ENCODE measurements at places on chromosomes 2 and 18.
A peak's percentile ranks its signal among the peaks of the same experiment; 100 is the strongest.

- H3K27me3 ChIP-seq = no peaks in the 10 kb centered on the region
- H3K27ac ChIP-seq = peak overlapping the region; percentile 80
- peaks cover 7% of the 10 kb centered on the region for H3K36me3 ChIP-seq
These were observed 1.9 kb downstream of the CHPF start for GRCh38 chr2:219541611-219542180.

DNA sequence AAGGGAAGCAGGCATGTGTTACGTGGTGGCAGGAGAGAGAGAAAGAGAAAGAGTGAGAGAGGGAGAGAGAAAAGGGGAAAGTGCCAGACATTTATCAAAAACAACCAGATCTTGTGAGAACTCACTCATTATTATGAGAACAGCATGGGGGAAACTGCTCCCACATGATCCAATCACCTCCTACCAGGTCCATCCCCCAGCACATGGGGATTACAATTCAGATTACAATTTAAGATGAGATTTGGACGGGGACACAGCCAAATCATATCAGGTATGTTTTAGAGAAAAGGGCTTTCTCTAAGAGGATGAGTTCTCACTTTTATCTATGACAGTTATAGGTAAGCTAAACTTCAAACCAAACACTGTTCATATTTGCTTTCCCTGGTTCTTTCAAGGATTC, 597.3 kb upstream of the PIK3C3 start:
- H3K36me3 ChIP-seq = no peaks in the 10 kb centered on the region
- no peaks in the 10 kb centered on the region for H3K27me3 ChIP-seq
- no peaks in the 10 kb centered on the region for H3K4me1 ChIP-seq
- no peak overlapping the region for H3K4me3 ChIP-seq
- no peak for DNase-seq

- H3K27me3 ChIP-seq = peaks cover 26% of the 10 kb centered on the region
- no peak overlapping the region for H3K4me3 ChIP-seq
- H3K36me3 ChIP-seq = peaks cover 3% of the 10 kb centered on the region
- no peak for DNase-seq
These were observed 17.6 kb upstream of the GRP start for GRCh38 chr18:59202258-59202820.

DNA sequence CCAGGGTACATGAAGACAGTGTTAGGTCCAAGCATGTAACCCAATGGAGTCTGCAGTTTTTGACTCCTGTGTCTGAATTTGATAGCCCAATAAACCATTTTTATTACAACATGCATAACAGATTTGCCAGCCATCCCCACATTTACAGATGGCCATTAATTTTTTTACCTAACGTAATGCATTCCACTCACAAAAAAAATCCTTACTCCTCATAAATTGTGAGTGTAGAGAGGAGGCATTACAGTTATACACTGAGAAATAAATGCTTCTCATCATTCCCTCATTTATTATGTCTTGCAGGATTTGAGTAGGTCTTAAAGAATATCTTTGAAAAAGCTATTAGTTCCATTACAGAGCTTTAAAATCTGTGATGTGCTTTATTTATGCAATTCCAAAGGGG, 193.8 kb downstream of the CMPK2 start:
- DNase-seq = no peak
- H3K27ac ChIP-seq = no peak overlapping the region
- peaks cover 39% of the 10 kb centered on the region for H3K27me3 ChIP-seq
- no peak overlapping the region for H3K4me3 ChIP-seq

GRCh38 chr2:2291500-2292260, 39.4 kb downstream of the MYT1L start:
- no peaks in the 10 kb centered on the region for H3K27me3 ChIP-seq
- DNase-seq = no peak
- H3K4me3 ChIP-seq = no peak overlapping the region
- peaks cover under 1% of the 10 kb centered on the region for H3K36me3 ChIP-seq

GRCh38 chr2:130336877-130337734, 5.6 kb upstream of the IMP4 start:
- peak; percentile 36 for DNase-seq
- H3K4me1 ChIP-seq = peaks cover 22% of the 10 kb centered on the region
- peak overlapping the region; percentile 91 for H3K27ac ChIP-seq
- peaks cover 4% of the 10 kb centered on the region for H3K27me3 ChIP-seq
- H3K36me3 ChIP-seq = peaks cover 24% of the 10 kb centered on the region

DNA sequence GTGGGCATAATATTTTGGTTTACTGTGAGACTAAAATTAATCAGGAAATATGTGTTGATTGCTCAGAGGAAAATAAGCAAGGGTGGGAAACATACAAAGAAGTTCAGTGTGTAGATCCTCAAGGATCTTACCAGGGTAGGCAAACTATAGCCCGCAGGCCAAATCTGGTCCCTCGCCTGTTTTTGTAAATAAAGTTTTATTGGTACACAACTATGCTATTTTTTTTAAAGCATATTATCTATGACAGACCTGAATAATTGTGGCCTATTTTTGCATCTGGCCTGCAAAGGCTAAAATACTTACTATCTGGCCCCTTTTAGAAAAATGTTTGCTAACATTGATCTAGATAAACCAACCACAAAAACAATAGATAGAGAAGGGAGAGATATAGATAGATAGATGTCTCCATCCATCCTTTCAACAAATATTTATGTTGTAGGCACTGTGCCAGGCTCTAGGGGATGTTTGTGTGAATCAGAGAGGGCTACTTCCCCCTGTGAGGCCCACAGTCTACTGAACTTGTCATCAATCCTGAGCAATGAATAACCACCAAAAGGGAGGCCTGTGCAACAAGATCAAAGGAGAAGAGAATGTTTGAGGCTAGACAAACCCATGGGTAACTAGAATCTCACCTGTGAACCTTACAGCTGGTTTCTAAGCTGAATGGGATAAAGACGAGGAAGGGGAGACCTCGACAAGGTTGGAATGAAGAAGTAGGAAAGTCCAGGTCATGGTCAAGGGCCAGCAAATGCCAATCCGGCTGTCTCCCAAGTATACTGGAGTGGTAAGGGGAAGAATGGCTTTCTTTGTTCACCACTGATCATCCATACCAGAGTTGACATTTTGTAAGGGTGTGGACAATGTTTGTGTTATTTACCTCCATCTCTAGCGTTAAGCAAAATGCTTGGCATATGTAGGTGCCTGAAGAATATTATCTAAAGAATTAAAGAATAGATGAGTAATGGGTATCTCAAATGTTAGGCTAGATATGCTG, 23.6 kb downstream of the ALPK2 start:
- H3K27me3 ChIP-seq = peaks cover 11% of the 10 kb centered on the region
- H3K4me1 ChIP-seq = peaks cover 1% of the 10 kb centered on the region
- H3K4me3 ChIP-seq = no peak overlapping the region
- no peaks in the 10 kb centered on the region for H3K36me3 ChIP-seq
- H3K27ac ChIP-seq = peak overlapping the region; percentile 42

GRCh38 chr2:119009110-119009509, 67.1 kb downstream of the MARCO start:
- no peaks in the 10 kb centered on the region for H3K36me3 ChIP-seq
- H3K27ac ChIP-seq = no peak overlapping the region
- DNase-seq = no peak

DNA sequence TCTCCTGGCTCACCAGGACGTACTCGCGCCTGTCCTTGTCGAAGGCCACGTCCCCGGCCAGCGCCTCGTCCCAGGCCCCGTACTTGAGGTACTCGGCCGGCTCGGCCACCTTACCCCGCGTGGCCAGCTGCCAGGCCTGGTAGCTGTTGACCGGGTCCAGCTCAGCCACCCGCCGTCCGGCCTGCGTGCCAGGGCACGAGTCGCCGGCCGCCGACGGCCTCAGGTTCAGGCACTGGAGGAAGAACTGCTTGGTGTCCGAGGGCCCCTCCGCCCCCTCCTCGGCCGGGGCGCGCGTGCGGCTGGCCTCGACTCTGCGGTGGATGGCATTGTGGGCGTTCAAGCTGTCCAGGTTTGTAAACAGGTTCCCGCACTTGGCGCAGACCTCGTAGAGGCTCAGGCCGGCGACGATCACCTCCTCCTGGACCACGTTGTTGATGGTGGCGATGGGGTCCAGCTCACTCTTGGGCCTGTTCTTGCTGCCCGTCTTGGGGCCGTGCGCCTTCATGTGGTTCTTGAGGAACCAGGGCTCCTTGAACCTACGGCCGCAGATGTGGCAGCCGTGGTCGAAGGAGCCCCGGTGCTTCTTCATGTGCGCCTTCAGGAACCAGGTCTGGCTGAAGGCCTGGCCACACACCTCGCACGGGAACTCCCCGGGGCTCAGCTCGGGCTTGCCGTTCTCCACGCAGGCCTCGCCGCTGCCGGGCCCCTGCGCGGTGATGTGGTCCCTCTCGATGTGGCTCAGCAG, 53.2 kb downstream of the ZNF516 start:
- peaks cover 28% of the 10 kb centered on the region for H3K27me3 ChIP-seq
- peaks cover 11% of the 10 kb centered on the region for H3K36me3 ChIP-seq
- H3K4me1 ChIP-seq = no peaks in the 10 kb centered on the region

DNA sequence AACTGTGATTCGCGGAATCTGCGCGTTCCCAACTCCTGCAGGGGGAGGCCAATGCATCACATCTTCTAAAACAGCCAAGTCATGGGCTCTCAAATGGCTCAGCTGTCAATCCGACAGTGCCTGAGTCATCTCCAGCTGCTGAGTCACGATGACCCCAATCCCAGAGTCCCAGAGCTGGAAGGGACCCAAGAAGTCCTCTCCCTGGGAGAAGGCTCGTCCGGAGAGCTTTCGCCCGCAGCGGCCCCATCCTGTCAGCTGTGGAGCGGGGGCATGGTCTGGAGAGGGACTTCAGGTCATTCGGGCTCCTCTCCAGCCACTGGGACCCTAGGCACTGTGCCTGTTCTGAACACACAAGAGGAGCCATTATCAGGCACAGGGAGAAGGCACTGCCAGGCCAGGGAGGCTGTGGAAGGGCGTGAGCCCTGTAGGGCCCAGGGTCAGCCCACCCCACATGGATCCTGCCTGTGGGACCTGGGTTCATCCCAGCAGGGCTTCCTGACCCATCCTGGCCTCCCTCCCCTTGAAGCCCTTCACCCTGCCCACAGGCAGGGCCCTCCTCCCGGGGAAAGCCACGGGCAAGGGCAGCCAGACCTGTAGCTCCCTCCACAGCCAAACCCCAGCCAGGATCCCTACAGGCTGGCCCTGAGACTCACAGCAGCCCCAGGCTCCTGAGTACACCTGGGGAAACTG, 47.6 kb upstream of the GPC1 start:
- no peaks in the 10 kb centered on the region for H3K4me1 ChIP-seq
- no peak overlapping the region for H3K4me3 ChIP-seq
- no peak for DNase-seq
- no peak overlapping the region for H3K27ac ChIP-seq
- H3K27me3 ChIP-seq = no peaks in the 10 kb centered on the region

DNA sequence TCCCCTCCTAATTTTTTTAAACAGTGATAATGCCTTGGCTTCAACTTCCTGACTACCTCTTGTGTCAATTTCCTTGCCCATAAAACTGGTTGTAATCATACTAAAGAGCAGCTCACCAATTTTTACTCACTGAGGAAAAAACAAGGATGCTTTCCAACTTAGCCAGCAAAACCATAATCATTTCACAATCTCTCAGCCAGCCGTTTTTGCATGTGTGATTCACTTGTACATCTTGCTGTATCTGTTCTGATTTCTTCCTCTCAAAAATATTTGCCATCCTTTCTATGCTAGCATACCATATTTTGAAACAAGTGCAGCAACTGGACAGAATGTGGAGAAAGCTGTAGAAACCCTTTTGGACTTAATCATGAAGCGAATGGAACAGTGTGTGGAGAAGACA, 60.7 kb downstream of the RAB27B start:
- peaks cover 5% of the 10 kb centered on the region for H3K36me3 ChIP-seq
- H3K4me1 ChIP-seq = no peaks in the 10 kb centered on the region
- H3K27me3 ChIP-seq = no peaks in the 10 kb centered on the region

GRCh38 chr2:216465579-216466195, 33.0 kb upstream of the RPL37A start:
- peaks cover 52% of the 10 kb centered on the region for H3K36me3 ChIP-seq
- no peak overlapping the region for H3K4me3 ChIP-seq
- H3K27ac ChIP-seq = no peak overlapping the region
- DNase-seq = no peak
- H3K4me1 ChIP-seq = no peaks in the 10 kb centered on the region

DNA sequence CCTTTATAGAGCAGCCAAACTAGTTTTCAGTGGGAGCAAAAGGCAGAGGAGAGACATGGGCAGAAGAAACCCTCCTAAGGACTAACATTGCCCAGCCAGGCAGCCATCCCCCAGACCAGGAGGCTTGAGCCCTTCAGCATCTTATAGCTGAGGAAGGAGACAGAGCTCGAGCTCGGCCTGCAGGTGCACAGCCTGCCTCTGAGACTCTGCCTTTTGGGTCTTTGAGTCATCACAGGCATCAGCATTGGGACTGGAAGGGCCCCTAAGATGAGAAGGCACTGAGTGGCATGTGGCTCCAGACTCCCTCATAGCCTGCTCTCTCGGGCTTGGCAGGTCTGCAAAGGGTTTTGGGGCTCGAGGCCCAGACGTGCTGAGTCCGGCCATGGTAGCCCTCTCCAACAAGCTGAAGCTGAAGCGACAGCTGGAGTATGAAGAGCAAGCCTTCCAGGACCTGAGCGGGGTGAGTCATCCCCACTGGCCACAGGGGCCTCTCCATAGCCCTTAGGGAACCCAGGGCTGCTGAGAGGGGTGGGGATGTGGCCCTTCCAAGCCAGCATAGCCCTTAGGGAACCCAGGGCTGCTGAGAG, 84.1 kb downstream of the EPAS1 start:
- DNase-seq = no peak
- no peaks in the 10 kb centered on the region for H3K27me3 ChIP-seq

DNA sequence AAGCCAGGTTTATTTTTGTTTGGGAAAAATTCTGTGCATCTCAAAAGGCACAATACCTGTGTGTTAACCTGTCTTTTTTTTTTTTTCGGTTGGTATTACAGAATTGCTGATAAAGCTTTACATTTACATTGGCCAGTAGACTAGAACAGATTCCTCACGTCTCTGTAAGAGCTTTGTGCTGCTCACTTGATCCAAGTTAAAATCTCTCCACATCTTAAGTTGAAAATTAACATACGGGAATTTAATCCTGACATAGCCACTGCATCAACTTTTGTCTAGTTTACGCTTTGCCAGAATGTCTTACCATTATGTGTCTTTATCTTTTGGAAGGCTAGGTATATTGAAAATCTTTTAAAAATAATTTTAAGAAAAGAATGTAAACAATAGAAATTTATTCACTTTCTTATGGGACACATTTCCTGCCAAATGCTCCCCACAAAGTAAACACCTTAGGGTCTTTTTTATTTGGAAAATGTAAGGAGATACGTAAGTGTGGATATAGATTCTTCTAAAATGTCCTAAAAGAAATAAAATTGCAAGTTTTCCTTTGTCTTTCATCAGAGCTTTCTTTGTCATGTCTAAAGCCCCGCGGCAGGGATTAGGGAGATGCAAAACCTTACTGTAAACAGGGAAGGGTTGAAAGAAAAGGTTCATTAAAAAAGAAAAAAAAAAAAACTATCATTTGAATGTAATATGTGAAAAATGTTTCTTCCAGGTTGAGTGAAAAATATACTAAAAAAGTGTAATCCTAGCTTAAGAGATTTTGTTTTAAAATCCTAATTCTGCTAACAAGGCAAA, 912.8 kb downstream of the NRXN1 start:
- no peak overlapping the region for H3K27ac ChIP-seq
- no peak overlapping the region for H3K4me3 ChIP-seq
- no peaks in the 10 kb centered on the region for H3K4me1 ChIP-seq
- H3K27me3 ChIP-seq = no peaks in the 10 kb centered on the region
- no peaks in the 10 kb centered on the region for H3K36me3 ChIP-seq
- DNase-seq = no peak
